Urinary bladder (tissue), 4 donors: ENCODE measurements at places on chromosomes 1 and 21. TPM values are rescaled to one million over a fixed set of nuclear protein-coding genes. Genes with fewer than 3 reads are reported as not detected.

GRCh38 chr1:39418236-39418635 lies 73.2 kb upstream of the BMP8A start:
- no peak for DNase-seq

DNA sequence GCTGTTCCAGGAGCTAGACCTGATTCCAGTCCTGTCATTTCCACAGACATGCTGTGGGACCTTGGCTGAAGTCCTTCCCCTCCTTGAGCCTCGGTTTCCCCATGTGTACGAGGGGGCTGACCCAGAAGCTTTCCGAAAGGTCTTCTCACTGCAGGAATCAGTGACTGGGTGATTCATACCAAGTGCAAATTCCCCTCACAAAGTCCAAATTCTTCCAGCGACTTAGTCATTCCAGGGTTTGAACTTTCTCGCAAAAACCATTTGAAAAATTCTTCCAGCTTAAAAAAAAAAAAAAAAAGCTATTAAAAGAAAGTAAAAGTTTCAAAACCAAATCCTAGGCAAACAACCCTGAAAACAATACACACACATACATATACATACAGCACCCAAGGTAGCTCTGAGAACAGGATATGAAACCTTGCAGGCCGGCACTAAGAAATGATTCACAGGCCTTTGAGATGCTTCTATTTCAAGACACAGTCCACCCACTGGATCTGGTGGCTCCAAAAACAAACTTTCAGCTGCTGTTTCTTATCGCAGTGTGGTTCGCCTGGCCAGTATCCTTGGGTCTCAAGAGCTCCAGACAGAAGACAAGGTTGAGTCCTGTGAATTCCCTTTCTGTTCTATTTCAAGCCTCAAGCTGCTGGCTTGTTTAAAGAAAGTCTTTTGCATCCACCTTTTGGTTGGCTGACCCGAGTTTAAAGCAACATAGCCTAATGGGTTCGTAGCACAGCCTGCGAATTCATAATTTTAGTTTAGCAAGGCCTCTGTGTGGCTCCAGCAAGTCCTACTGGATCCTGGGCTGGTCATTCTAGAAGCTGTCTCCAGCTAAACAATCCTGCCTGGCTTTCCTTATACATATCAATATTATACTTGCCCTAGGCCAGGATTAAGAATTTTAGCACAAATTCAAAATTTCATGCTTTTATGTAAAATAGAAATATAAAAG lies 18.0 kb upstream of the ID3 start:
- no peak for DNase-seq

UCK2 gene
- 17.7 TPM for polyA plus RNA-seq

DNA sequence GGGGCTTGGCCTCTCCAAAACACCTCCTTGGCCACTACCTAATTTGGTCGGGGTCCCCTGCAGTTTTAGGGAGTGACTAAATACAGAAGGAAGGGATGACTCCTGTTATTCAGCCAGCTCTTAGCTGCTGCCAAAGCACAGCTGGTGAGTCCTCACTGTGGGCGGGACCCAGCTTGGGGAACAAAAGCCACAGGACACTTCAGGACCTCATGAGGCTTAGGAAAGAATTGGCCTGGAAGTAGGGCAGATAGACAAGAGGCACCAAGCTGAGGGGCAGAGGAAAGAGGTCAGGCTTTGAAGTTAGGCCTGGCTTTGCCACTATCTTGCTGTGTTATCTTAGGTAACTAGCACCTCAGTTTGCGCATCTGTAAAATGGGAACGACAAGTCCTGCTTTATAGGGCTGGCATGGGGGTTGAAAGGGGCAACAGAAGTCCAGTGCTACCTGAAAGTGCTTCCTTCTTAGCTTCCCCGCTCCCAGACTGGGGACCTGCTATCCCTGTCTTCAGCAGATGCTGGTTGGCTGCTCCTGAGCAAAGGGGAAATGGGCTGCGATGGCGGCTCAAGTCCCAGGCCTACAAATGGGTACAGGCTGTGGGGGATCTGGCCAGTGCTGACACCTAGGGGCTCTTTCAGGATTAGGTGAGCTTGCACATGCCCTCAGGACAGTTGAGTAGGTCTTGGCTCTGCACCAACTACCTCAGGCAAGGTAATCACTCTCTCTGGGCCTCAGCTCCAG lies 15.7 kb downstream of the IFI6 start:
- DNase-seq, result no peak

- no peak for DNase-seq
These were observed 88.1 kb upstream of the HIVEP3 start for GRCh38 chr1:42006836-42007235.

KIRREL1 gene
- 37.1 TPM for polyA plus RNA-seq

DNA sequence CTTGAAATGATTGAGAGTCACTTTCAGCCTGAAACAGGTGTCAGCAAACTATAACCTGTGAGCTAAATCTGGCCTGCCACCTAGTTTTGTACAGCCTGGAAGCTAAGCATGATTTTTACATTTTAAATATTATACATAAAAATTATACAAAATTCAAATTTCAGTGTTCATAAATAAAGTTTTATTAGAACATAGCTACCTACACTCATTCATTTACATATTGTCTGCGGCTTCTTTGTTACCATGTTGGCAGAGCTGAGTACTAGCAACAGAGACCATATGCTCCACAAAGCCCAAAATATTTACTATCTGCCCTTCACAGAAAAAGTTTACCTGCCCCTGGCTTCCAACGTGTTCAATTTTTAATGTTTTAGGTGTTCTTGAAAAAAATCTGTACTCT lies 8.0 kb upstream of the C1orf162 start:
- DNase-seq, result no peak
